Psoas muscle (tissue), 8 donors: ENCODE measurements at places on chromosomes 3 and 15. TPM values are rescaled to one million over a fixed set of nuclear protein-coding genes. Genes with fewer than 3 reads are reported as not detected.

- no peak for DNase-seq
These were observed 1.0 kb upstream of the MCM2 start for GRCh38 chr3:127597020-127597771.

- DNase-seq: no peak
These were observed 42.3 kb downstream of the NR1D2 start for GRCh38 chr3:23987356-23987755.

GRCh38 chr3:150760431-150761200 lies 2.4 kb downstream of the SIAH2 start:
- no peak for DNase-seq

DNA sequence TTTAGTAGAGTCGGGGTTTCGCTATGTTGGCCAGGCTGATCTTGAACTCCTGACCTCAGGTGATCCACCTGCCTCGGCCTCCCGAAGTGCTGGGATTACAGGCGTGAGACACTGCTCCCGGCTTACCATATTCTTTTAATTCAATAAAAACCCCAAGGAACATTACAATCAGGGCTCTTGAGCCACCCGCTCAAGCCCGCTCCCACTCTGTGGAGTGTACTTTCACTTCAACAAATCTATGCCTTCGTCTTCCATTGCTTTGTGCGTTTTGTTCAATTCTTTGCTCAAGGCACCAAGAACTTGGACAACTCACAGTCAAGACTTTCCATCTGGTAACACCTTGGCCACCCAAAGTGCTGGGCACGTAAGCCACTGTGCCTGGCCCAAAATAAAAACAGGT lies 63.0 kb upstream of the PPIB start:
- DNase-seq: no peak

GRCh38 chr3:128447561-128448013 lies 19.1 kb downstream of the DNAJB8 start:
- no peak for DNase-seq

- DNase-seq: no peak
These were observed 4.8 kb downstream of the CCDC12 start for GRCh38 chr3:46971742-46972141.

DNA sequence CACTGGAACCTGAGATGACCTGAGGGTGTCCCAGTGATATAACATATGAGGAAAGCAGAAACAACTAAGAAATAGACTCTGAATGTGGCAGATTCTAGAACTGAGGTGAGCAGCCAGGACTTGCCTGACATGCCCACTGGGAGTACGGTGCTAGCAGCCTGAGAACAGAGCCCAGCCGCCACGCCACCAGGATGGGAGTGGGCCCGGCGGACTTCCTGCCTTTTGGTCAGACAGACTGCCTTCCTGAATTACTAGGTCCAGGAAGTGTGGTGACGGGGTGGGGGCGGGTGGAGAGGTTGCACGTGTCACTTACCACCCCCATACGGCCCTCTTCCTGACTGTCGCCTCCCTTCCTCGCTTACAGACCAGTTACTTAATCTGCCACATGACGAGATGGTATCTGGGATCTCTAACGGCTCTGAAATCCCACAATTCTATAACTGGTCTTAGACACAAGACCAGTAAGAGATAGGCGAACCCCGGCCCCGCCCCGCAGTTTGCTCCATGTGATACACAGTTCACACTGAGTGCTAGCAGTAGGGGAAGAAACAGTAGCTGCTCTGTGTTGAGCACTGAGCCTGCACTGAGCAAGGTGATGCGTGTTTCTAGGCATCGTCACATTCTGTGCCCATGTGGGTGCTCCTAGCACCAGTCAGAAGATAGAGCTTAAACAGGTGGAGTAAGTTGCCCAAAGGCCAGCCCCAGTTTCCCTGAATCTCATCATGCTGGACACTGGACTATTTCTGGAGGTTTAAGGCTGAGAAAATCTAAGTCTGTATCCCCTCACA lies 95.7 kb downstream of the CPN2 start:
- peak; percentile 82 for DNase-seq

- DNase-seq: no peak
These were observed 251.9 kb downstream of the CDIN1 start for GRCh38 chr15:36831125-36831903.

- peak; percentile 26 for DNase-seq
These were observed 55.3 kb downstream of the LINGO1 start for GRCh38 chr15:77577366-77577950.

GRCh38 chr3:86239946-86240345 lies 751.0 kb downstream of the VGLL3 start:
- no peak for DNase-seq

ARNT2 gene
- total RNA-seq: 10.1 TPM

HESX1 gene
- 0.46 TPM for total RNA-seq

MYLK gene
- total RNA-seq: 5.4 TPM

AGTR1 gene
- 3.1 TPM for total RNA-seq
